Cerebellar nuclear complex (tissue), 1 donor: ENCODE measurements at places on chromosomes 7 and 10.

DNA sequence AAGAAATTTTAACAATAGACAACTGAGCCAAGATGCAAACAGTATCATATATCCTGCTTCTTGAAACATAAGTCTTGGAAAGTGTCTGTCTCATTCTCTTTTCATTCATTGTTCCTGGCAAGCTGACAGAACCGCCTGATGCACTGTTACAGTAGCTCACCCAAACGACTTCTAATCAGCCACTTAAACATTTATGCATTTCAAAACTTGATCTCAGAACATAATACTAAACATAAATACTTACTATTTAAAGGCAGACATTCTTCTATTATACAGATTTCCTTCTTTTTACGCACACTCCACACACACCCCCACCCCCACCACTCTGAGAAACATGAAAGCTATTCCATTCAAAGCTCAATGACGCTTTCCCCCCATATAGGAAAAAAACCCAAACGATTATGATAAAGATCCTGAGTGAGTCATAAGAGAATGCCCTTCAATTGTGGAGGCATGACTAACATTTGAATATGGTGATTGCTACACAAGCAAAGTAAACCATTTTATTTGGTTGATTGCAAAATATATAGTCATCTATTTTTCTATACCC, 30.5 kb downstream of the SHTN1 start:
- DNase-seq, result no peak

DNA sequence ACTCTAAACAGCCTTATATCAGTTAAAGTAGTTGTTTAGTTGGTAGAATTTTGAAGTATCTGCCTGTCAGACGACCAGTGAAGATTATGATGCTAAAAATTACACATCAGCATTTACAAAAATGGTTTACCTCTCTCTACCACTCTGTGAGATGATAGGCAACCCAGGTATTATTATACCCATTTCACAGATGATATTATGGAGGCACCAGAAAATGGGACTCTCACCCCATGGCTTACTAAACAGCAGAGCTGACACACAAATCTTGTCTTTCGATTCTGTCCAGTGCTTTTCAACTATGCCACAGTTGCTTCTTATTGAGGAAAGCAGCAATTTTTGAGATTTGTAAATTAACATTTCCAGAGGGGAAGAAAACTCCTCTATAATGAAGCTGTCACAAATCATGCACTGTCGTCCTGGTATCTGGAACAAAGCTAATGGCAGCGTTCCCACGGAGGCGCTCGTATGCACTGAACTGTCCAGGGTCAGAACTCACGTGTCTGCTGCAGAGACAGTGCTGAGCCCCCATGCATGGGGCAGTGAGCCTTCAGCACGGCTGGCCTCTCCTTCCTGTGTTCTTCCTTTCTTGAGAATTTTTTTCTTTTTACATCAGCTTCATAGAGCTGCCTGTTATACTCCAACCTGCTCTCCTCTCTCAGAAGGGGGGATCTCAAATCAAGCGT, 381.1 kb downstream of the SDK1 start:
- no peak for DNase-seq

DNA sequence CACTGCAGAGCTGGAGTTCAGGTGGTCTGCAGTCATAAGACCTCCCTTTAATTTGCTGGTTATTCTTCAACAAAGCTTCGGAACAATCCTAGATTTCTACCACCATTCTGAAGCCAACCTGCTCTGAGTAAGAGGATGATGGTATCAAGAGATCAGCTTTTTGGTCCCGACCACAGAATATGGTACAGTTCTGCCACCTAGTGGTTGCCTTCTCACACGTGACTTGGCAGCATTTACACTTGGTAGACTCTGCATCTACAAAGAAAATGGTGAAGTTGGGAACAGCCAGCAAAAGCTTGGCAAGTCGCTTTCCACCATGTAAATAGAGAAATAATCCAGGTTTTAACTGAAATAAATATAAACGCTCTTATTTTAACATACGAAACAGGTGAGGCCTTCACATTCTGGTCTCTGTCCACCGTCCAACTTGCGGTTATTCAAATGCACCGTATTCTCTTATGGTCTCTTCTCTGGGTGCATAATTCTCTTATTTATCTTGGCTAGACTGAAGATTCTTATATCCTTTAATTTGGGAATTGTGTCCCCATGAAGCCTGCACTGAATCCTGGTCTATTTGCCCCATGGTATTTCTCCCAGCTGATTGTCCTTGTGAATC, 173.9 kb upstream of the GRM3 start:
- DNase-seq, result no peak

DNA sequence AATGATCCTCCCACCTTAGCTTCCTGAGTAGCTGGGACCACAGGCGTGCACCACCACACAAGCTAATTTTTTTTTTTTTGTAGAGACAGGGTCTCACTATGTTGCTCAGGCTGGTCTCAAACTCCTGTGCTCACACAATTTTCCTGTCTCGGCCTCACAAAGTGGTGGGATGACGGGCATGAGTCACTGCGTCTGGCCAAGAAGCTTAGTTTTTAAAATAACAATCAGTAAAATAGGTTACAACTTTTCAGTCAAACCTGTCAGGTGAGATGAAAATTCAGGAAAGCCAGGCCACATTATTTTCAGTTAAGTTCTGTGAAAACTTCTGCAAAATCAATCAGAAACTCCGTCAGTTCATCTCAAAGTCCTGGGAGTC, 55.4 kb downstream of the FAM241B start:
- DNase-seq, result no peak

- no peak for DNase-seq
These were observed 51.4 kb upstream of the DNAJC1 start for GRCh38 chr10:22054961-22055360.

GRCh38 chr7:12281038-12281437, 69.9 kb downstream of the TMEM106B start:
- no peak for DNase-seq

GRCh38 chr10:26807532-26807931, 53.2 kb downstream of the ABI1 start:
- DNase-seq, result no peak

GRCh38 chr10:69858201-69858600, 56.5 kb downstream of the COL13A1 start:
- DNase-seq, result no peak
